CD4-positive, alpha-beta T cell treated with Interleukin-17A for 1 hour (primary cell): ENCODE measurements at places on chromosomes 3 and 15.

GRCh38 chr3:33322412-33322811 is 45.2 kb downstream of the FBXL2 start:
- DNase-seq: no peak

DNA sequence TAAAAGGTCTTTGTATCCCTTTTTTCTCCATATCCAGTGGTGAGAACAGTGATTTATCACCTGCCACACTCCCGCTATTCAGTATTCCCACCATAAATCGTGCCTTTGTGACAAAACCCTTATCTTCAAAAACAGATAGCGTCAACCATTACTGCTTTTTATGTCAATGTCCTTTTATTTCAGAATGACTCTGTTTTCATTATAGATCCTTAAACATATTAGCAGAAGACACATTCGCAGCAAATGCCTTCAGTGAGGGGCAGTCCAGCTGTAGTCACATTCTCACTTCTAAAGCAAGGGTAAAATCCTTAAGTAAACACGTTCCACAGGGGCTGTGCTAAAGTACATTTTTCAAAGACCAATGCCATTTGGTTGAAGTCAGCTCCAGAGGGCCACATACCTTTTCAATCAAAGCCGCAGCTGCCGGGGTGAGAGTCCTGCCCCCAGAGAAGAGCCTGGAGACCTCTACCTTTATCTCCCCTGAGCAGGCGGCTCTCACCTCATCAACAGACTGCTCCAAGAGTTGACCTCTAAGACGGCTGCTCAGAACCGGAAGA is 53.4 kb downstream of the PDZRN3 start:
- no peak for DNase-seq

GRCh38 chr15:92960996-92961681 is 61.0 kb downstream of the CHD2 start:
- no peak for DNase-seq

DNA sequence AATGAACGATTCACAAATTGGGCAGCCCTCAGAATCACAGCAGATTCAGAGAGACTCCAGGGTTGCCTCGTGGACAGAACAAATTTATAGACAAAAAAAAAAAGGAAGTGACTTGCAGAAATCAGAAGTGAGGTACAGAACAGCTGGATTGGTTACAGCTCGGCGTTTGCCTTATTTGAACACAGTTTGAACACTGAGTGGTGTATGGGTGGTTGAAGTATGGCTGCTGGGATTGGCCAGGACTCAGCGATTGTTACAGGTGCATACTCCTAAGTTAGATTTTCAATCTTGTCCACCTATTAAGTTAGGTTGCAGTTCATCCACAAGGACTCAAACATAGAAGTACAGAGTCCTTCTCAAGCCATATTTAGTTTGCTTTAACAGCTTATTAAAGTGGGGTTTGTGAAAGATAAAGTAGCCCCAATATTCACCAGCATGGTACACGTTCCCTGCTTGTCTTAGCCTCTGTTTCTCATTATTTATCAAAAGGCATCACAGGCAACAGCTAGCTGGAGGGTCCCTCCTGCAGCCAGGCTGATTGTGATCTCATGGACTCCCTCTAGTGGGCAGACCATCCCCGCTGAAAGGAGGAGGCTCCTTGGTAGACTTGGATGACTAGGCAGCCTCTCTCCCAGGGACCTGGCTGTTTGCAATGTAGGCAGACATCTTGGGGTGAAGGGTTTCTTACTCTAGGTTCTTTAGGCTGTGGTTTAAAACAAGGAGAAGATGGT is 17.6 kb upstream of the ALDH1L1 start:
- DNase-seq: peak; percentile 36

DNA sequence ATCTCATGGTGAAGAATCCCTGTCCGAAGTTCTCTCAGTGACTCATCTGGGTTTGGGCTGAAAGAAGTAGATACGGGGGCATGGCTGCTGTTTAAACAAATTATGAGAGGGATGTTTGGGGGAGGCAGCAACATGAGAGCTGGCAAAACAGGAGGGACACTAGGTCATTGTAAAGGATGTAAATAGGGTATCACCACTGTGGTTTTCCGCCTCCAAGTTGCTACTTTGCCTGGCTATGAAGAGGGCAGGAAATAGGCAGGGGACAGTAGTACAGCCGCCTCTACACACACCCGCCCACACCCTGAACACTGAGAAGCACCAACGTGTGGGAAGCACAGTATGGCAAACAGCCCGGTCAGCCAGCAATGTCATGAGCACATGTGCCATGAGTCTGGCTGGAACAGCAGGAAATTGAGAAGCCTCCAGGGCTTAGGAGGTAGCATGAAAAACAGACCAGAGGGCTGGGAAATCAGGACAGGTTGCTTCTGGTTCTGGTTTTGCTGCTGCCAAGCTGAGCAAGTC is 17.1 kb downstream of the HEXA start:
- DNase-seq: no peak

DNA sequence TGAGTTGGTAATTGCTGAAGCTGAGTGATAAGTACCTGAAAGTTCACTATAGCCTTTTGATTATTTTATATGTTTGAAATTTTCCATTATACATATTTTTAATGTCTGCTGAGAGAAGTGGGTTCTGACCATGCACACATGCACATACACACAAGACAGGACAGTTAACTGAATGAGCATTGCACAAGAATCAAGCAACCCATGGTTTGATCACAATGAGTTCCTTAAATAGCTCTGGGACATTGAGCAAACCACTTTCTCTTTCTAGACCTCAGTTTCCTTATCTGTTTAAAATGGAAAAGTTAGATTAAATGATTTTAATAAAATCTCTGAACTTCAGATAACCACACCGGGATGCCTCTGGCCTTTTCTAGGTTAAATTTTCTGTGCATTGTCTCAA is 26.7 kb downstream of the SNTN start:
- no peak for DNase-seq

DNA sequence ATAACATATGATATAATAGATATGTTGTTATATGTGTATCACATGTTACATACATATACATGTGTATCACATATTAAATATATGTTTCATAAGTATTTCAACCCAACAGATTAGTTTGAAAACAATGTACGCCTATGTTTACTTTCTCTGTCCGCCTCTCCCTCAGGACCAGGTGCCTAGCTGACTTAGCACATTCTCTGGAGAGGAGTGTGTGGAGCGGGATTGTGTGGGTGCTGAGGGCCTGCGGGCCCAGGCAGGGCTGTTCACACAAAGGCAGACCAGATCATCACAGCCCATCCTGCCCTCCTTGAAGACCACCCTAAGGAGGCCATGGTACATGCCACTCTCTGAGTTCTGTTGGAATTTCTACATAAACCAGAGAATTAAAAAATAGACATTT is 81.0 kb downstream of the PLXNA1 start:
- no peak for DNase-seq

GRCh38 chr3:13240928-13241618 is 167.8 kb upstream of the IQSEC1 start:
- DNase-seq: no peak

- no peak for DNase-seq
These were observed 12.3 kb upstream of the CTDSPL start for GRCh38 chr3:37849146-37849923.

GRCh38 chr3:76679541-76679940 is 360.4 kb upstream of the ROBO2 start:
- DNase-seq: no peak

DNA sequence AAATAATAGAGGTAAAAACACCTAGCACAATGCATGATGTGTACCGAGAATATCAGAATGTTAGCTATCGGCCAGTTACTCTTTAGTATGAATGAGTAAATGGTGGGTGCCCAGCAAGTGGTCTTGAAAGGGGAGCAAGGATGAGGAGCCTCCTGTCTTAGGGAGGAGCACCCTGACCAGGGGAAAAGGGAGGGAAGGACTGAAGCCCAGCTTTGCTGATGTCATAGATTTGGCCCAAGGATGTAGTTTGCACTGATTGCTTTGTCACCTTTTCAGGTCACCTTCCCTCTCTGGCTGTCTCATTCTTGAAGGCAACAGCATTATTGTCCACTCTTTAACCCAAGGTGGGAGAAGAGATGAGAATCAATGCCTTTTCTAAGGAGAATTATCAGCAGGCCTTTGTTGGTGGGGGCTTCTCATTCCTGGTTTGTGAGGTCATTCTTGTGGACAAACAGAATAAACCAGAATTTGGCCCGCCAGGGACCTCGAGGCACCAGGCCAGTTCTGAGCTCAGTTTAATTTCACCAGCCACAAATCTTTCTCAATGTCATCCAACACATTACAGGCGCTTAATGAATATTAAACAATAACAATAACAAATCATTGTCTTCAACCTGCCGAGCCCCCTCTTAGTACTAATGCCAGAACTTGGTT is 231.3 kb downstream of the VPS13C start:
- no peak for DNase-seq

DNA sequence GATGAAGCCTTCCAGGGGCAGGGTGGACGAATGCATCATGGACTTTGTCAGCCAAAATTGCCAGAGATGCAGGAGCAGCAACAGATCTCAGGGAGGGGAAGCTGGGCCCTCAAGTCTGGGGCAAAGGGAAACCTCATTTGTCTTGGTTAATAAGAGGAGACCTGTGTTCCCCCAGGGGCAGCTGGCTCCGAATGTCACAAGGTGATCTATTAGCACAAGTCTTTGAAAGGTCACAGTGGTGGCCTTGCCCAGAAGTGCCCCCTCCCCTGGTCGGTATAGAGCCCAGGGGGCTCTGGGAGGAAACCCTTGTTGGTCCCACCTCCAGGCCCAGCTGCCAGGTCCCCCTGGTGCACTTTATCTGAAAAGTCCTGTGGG is 46.2 kb downstream of the ABTB1 start:
- DNase-seq: no peak

DNA sequence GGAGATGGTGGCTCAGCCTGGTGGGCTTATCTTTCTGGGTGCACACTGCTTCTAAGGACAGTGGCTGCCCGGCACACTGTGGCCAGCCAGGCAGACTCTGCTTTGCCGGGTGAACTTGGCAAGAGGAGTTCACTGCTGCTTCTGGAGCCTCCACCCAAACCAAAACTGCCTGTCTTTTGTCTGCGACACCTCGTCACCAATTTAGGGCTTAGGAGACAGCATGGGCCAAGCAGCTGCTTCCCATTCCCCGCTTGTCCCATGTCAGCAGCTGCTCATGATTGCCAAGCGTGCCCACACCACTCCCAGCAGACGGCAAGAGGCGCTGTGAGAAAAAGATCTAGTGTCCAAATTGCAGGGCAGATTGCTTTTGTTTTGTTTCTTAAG is 57.3 kb downstream of the LSM3 start:
- DNase-seq: no peak

DNA sequence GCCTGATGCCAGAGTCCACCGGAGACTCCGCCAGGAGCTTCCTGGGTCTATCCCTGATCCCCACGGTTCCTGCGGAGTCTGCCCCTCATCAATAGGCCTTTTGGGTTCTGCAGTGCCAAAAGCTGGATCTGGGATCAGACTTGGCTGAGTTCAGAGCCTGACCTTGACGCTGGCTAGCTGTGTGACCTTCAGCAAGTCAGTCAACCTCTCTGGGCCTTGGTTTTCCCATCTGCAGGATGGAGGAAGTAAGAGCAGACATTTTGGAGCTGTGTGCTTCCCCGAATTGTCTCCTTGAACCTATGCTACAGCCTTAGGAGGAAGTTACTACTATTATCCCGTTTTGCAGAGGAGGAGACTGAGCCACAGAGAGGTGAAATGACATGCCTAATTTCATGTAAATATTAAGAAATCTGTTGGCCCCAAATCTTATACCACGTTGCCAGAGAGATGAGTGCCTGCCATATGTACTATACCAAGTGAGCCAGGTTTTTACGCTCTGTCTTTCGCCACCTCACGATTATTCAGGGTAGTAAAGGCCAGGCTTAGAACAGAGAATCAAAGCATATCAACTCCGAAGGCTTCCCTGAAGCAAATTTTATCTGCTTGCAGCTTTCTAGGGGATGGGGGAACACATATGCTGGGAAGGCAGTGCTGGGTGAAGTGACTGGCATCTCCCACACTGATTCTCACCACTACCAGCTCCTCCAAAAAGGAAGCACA is 112.5 kb downstream of the SRGAP3 start:
- DNase-seq: no peak

GRCh38 chr3:141000027-141000663 is 51.0 kb upstream of the SPSB4 start:
- DNase-seq: peak; percentile 47

DNA sequence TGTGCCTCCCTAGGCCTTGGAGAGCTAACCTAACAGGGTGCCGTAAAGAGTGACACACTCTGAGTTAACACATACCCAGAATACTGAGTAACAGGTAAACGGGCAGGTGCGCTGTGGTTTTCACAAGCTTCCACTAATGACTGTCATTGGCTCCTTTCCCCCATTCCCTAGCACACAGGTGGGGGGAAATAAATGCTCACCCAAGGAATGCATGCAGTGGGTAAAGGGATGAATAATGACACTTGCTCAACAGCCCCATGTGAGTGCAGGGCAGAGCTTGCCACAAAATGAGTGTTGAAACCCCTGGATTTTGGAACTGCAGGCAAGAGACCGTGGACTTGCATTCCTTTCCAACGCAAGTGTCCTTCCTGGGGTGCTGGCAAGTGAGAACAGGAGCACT is 57.6 kb downstream of the ADAMTS17 start:
- DNase-seq: no peak

DNA sequence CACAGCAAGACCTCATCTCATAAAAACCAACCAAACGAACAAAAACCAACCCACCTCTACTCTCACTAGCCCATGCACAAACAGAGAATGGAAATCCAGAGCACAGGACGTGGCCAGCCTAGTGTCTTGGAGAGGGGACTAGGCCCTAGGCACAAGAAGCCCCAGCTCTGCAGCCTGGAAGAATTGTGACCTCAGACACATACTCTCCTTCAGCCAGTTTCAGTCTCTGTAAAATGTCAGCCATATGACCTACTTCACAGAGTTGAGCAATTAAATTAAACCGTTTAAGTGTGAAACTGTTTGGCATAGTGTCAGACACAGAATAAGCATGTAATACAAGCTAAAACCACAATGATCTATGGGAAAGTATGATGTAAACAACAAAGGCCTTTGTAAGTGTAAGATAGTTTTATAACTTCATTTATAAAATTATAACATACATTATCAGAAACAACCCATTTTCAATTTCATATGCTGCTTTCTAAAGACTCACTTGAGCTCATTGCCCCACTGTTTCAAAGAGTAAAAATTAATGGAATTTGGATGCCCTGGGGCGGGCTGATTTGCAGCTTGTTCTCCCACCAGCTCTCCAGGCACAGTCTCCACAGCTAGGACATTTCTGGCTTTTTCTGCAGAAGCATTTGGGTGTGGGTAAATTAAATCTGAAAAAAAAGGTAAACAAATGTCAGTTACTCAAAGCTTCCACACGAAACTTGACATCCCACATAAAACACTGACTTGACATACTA is 32.9 kb downstream of the TBC1D2B start:
- DNase-seq: peak; percentile 60

GRCh38 chr3:128902426-128902825 is 23.0 kb downstream of the ACAD9 start:
- DNase-seq: no peak

DNA sequence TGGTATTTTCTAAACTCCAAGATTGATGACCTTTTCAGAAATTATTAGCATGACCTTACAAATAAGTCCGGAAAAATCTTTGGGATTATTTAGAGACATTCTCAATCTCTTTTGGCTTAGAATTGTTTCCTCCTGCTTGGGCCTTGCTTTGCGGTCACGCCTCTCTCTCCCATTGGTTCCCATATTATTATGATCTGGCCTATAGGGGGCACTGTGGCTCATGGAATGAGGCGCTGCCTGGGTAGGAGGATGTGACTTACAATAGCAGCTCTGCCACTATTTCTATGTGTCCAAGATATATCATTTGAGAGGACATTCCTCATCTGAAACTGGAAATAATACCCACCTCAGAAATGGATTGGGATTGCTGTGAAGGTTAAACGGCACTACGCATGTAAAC is 464.9 kb downstream of the MFSD1 start:
- no peak for DNase-seq

GRCh38 chr3:55427739-55428138 is 59.4 kb downstream of the WNT5A start:
- DNase-seq: no peak

GRCh38 chr3:72181251-72181650 is 396.3 kb upstream of the PROK2 start:
- no peak for DNase-seq
